ENCODE measurements at places on chromosomes 4 and X.
A peak's percentile ranks its signal among the peaks of the same experiment; 100 is the strongest.

GRCh38 chr4:8341691-8342090, 72.1 kb downstream of the HTRA3 start:
- DNase-seq: no peak

- DNase-seq: no peak
These were observed 57.1 kb upstream of the GUCY1A1 start for GRCh38 chr4:155609455-155610059.

GRCh38 chr4:154344686-154345085, 146.9 kb downstream of the DCHS2 start:
- no peak for DNase-seq

- DNase-seq: peak; percentile 1
These were observed 779.3 kb downstream of the ARAP2 start for GRCh38 chr4:35464964-35465528.

DNA sequence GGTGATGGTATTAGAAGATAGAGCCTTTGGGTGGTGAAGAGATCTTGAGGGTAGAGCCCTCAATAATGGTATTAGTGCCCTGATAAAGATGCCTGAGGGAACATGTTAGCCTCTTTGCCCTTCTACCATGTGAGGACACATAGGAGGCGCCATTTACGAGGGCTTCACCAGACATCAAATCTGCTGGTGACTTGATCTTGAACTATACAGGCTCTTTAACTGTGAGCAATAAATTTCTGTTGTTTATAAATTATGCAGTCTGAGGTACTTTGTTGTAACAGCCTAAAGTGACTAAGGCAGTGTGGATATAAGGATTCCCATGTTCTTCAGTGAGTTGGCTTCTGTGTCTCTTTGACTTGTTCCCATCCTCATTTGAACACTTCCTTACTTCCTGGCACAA, 11.8 kb downstream of the MOB1B start:
- DNase-seq: no peak

DNA sequence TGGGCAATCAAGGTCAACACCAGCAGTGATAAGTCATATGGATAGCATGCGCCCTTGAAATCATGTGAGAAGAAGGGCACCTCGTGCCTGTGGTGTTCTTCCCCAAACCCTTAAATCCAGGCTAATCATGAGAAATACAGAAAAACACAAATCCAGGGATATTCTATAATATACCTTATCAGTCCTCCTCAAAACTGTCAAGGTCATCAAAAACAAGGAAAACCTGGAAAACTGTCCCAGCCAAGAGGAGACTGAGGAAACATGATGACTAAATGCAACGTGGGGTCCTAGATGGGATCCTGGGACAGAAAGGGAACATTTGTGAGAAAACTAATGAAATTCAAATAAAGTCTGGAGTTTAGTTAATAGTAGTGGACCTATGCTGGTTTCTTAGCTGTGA, 201.8 kb upstream of the FAM9B start:
- no peak for DNase-seq

GRCh38 chr4:38308728-38309311, 348.6 kb downstream of the PTTG2 start:
- DNase-seq: peak; percentile 48

- DNase-seq: no peak
These were observed 9.5 kb downstream of the XPNPEP2 start for GRCh38 chrX:129748305-129748704.

DNA sequence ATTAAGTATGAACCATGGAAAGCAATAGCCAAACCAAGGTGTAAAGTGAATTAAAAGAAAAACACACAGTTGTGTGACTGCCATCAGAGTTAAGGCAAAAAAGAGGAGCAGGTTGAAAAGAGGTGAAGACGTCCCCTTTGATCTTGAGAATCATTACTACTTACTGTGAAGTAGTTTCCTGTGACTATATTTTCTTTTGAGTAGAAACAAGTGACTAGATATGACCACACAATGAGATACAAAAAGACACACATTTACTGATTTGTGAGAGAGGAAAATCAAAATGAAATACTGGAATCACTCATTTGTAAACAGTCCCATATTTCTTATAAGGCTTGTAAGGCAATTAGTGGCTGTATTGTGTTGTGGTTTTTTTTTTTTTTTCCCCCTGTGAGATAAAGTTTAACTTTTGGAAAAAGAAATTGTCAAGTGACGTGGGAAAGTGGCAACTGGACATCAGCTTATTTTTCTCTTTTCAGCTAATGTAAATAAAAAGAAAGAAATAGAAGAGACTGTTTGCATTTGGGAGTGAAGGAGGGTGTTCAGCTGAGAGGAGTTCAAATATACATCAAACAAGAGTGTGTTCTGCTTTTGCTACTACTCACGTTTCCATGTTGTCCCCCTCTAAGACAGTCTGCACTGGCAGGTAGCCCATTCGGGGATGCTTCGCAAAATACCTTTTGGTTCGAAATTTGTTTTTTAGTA, 106.4 kb upstream of the FTHL17 start:
- DNase-seq: no peak

GRCh38 chrX:96837808-96838207, 45.9 kb upstream of the RPA4 start:
- DNase-seq: no peak

DNA sequence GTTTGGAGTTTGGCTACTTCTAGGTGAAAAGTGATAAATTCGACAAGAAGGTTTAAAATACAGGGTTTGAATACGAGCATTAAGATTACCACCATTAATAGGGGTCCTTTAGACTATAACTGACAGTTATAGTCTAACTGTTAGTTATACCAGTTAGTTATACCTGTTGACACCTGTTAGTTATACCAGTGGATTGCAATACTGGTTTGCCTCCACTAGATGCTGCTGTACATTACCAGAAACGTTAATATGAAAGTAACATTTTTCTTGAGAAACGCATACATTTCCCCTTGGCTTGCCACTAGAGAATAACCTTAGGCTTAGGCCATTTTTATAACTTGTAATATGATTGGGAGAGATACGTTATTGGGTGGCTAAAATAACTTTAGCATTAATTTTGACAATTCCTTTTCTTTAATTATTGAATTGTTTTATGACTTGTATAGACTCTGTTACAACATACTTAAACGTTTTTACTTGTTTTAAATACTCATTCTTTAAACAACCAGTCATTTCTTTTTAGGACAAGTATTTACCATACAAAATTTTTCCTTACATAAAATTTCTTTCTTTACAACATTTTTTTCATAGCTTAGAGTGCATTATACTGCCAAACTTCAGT, 911.2 kb downstream of the FSTL5 start:
- peak; percentile 9 for DNase-seq

GRCh38 chr4:147103403-147103946, 157.8 kb upstream of the TTC29 start:
- no peak for DNase-seq

Data from HTR-8/SVneo (cell line).